ENCODE measurements at places on chromosomes 1 and 21. TPM values are rescaled to one million over a fixed set of nuclear protein-coding genes. Genes with fewer than 3 reads are reported as not detected.
A peak's percentile ranks its signal among the peaks of the same experiment; 100 is the strongest.

DNA sequence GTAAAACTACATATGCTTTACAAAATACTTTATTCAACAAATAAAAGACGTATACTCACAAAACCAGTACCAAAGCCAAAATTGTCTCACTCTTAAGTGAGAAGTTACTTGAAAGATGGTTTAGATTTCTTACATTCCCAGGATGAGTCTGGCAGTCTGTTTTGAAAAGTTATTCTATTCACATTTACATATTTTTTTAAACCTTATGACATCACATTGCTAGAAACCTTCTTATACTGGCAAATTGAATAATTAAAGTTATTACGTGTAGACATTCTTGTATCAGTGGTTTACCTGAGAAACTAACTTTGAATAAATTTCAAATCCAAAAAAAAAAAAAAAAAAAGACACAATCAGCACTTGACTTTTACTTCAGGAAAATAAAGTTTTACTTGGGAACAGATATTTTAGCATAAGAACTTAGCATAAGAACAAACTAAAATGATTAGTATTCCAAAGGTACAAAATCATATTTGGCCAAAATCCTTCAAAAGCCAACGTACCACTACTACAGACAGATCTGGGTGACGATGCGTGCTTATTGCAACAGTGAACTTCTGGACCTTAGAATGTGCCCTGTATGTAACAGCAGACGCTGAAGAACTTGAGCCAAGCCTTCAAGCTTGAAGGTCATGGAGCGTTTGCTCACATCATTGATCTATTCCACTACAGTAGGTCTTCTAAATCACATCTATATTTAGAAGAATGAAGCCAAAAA lies 2.5 kb downstream of the CDC42BPA start:
- H3K27me3 ChIP-seq: no peaks in the 10 kb centered on the region
- no peaks in the 10 kb centered on the region for H3K4me1 ChIP-seq
- peak; percentile 43 for DNase-seq
- peak overlapping the region; percentile 94 for H3K27ac ChIP-seq

DNA sequence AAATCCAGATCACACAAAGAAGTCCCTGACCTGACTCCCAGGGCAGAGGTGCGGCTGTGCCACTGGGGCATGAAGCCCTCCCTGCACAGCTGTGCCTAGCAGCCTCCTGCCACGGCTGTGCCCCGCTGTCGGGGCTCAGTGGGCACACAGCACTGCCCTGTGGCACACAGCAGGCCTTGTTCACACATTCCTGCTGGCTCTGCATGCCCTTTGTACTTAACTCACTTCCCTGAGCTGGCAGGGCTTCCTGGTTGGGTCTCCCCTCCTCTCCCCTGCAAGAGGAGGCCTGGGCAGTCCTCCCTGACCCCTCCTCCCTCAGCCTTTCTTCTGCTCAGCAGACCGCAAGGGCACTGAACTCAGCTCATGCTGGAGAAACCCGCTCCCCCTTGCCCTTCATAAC lies 14.8 kb downstream of the LHX4 start:
- H3K27me3 ChIP-seq: no peaks in the 10 kb centered on the region
- no peak overlapping the region for H3K27ac ChIP-seq
- H3K4me3 ChIP-seq: no peak overlapping the region
- no peaks in the 10 kb centered on the region for H3K4me1 ChIP-seq

DNA sequence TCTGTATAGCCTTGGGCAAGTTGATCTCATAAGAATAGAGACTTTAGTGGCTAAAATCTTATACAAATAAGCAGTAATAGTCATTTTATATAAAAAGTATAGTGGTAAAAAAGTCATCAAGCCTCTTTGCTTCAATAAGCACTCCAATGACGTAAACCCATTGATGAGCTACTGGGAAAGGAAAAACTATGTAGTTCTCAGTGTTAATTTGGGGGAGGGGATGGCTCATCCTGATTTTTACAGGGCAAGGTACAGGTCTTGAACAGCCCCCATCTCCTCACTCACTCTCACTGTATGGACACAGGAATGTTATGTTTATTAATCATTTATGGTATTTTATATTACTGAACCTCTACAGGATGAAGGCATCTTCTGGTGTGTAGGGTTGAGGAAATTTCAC lies 38.1 kb upstream of the CD55 start:
- H3K4me3 ChIP-seq: no peak overlapping the region
- no peaks in the 10 kb centered on the region for H3K36me3 ChIP-seq
- H3K4me1 ChIP-seq: peaks cover 18% of the 10 kb centered on the region
- DNase-seq: no peak
- no peaks in the 10 kb centered on the region for H3K27me3 ChIP-seq
- no peak overlapping the region for H3K27ac ChIP-seq

DNA sequence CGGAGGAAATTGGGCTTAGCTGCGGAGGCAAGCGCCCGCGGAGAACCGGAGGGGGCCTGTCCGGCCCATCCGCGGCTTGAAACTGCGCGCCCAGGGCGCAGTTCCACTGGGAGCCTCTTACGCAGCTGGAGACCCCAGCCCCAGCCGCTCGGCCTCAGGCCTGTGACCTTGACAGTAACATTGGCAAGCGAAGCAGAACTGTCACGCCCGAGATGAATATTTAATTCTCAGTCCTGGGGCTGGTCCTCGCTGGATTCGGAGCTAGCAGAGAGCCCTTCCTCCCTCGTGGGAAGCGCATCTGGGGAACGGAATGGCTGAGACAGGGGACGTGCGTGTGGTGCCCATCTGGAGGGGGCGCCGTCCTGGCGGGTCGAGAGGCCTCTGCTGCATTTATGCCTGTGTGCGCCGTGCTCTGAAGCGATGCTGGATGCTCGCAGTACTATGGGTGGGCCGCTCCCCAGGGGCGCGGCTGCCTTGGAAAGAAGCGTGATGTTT lies 928 bp downstream of the SLC6A17 start:
- H3K27ac ChIP-seq: no peak overlapping the region
- H3K27me3 ChIP-seq: no peaks in the 10 kb centered on the region
- H3K4me1 ChIP-seq: no peaks in the 10 kb centered on the region
- DNase-seq: no peak
- H3K36me3 ChIP-seq: no peaks in the 10 kb centered on the region
- H3K4me3 ChIP-seq: no peak overlapping the region

DNA sequence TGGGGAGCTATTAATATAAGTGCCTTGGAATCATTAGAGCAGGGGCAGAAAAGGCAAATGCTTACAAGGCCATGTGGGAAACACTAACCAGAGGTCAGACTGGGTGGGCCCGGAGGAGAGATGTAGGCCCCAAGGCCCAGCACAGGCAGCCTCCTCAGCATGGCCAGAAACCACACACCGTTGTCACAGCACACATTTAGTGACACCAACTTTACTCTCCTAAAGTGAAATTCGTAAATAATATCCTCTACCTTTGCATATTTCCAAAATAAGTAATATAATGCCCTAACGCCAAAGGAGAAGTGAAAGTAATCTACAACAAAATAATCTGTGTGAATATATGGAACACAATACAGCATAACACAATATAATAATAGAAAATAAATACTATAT lies 62.6 kb downstream of the KIF21B start:
- H3K4me1 ChIP-seq: no peaks in the 10 kb centered on the region
- no peaks in the 10 kb centered on the region for H3K27me3 ChIP-seq
- no peaks in the 10 kb centered on the region for H3K36me3 ChIP-seq
- no peak for DNase-seq
- no peak overlapping the region for H3K27ac ChIP-seq
- H3K4me3 ChIP-seq: no peak overlapping the region

The IRF6 gene
- 27.3 TPM for total RNA-seq

The CD2 gene
- not detected for total RNA-seq

The KLHDC7A gene
- total RNA-seq: 5.7 TPM

The KCNJ9 gene
- not detected for total RNA-seq

The KLHDC8A gene
- not detected for total RNA-seq

Data from Caco-2 (cell line).